Stimulated activated naive CD8-positive, alpha-beta T cell treated with anti-CD3 and anti-CD28 coated beads, Interleukin-15, amount 100 ng/mL, for 72 hours (primary cell): ENCODE measurements at places on chromosomes 2 and 18.
A peak's percentile ranks its signal among the peaks of the same experiment; 100 is the strongest.

- no peak for DNase-seq
Observed at GRCh38 chr2:216711348-216711747, 16.0 kb upstream of the IGFBP5 start.

GRCh38 chr2:9097239-9097638 lies 93.8 kb upstream of the MBOAT2 start:
- no peak for DNase-seq

- DNase-seq, result no peak
Observed at GRCh38 chr2:190582019-190582418, 47.5 kb upstream of the NEMP2 start.

DNA sequence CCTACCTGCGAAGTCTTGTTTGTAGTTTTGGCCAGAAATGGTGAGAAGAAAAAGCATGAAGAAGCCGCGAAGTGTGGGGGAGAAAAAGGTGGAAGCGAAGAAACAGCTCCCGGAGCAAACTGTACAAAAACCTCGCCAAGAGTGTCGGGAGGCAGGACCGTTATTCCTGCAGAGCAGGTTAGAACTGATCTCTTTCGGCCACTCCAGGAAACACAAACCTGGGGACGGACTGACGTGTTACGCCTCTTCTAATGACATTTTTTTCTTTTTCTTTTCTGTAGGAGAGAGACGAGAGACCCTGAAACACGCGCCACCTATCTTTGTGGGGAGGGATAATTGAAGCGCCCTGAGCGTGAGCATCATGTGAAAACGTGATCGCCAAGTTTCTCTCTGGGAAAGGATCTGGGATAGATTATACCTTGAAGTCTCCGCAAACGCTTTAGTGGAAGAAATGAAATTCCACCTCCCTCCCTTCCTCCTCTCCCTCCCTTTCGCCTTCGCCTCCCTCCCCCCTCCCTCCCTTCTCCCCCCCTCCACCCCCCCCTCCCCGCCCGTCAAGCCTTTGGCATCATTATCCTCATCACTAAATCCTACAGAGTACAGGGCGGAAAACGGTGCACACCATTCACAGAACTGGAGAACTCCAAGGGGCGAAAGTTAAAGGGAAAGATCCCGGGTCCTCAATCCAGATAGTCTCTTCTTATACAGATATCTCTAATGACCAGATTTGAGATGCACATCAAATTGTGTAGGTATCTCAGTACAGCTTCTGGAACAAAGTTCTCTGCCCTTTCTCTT lies at the start of gene ZEB2:
TSS of gene ZEB2 (minus strand) at position 186 of the 798 bp plus-strand sequence. CDS start 2,769 bp downstream, outside the sequence.
- peak; percentile 38 for DNase-seq

GRCh38 chr2:66428986-66429612 lies 5.8 kb upstream of the MEIS1 start:
- no peak for DNase-seq
